ENCODE measurements at places on chromosomes 12 and 14.

DNA sequence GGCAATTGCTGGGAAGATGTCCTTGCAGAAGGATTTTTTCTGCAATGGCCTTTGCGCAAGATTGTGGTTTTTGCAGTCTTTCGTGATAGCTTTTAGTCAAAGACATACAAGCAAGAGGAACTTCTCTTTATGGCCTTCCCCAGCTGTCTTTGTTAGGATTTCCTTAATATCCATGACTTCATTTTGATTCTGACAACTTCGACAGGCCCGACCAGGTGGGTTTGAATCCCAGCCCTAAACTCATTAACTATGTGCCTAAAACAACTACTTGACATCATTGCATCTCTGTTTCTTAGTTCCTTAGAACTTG lies 13.3 kb upstream of the VRK1 start:
- no peak for DNase-seq

DNA sequence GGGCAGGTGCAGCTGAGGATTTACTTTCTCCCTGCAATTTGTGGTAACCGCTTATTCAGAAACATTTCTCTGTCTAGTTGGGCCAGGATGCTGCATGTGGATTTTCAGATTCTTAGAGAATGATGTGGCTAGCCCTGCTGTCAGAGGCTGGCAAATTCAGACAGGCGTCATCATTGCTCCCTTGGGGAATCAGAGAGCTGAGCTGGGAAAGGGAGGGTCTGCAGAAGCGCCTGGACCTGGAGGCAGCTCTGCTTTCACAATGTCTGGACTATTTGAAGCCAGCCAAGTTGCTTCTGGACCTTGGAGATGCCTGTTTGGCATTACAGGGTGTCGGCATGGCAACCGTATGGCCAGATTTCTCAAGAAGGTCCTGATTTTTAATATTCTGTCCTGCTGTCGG lies 3.4 kb downstream of the GALNT16 start:
- DNase-seq, result no peak

DNA sequence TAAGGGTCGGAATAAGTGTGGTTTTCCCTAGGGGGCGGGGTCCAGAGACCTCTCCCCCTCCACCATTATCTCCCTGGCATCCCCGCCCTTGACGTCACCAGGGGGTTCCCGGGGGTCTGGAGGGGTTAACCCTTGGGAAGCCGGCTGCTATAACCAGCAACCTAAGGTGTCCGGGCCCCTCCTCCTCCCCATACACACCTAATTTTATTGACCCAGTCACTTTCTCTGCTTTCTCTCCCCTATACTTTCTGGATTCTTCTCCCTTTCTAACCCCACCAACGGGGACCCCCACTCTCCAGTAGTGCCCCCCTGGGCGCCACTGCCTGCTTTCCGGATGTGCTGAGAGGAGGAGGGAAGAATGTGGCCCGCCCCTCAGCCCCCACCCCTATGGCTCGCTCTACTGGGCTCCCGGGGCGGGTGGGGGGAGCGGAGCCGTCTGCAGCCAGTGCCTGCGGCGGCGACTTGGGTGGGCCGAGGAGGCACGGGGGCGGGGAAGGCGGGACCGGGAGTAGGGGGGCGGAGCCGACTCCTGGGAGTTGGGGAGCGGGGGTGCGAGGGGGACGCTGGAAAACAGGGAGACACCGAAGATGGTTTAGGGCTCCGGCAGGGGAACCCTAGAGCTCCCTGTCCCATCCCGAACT lies 1.8 kb downstream of the GLI1 start:
- no peak for DNase-seq

DNA sequence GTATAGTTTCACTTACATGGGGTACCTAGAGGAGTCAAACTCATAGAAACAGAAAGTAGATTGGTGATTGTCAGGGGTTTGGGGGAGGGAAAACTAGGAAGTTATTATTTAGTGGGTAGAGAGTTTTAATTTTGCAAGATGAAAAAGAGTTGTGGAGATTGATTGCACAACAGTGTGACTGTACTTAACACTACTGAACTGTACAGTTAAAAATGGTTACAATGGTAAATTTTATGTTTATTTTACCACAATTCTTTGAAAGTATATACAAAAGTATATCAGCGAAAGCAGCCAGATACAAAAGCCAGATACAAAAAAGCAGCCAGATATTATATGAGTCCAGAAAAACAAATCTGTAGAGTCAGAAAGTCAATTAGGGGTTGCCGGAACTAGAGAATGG lies 247.6 kb downstream of the IPO8 start:
- no peak for DNase-seq

GRCh38 chr14:28677381-28677780 lies 89.2 kb upstream of the FOXG1 start:
- no peak for DNase-seq

DNA sequence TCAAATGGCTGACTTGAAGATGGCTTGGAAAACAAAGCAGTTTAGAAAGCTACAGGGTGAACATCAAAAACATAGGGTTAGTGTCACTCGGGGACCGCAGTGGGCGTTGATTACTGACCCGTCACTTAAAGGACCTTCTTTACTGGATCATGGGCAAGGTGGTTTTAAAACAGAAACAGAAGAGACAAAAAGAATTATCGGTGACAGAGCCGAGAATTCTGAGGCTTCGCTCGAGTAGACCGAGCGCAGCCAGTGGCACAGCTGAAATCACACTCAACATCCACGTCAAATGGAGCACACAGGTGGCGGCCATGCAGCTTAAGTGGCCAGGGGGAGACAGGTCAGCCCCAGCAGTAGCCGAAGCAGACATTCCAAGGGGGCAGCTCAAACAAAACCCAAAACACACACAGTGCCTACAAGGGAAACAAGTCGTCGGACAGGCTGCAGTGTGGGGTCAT lies 17.3 kb downstream of the SNRNP35 start:
- DNase-seq, result no peak

DNA sequence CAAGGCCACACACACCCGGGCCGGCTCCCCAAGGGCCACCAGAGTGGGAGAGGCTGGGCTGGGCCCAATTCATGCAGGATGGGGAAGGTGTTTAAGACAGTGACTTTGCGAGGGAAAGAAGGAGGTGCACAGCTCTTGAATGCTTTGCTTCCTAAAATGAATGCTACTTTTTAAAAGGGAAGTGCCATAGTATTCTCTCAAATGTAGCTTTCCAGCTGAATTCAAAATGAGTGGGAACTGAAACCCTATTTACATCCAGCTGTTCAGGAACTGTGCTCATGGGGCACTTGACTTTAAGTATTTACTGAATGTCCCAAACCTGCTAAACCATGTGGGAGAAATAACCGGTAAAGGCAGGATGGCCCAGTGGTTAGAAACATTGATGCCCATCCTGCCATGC lies 7.6 kb downstream of the ITPK1 start:
- DNase-seq, result no peak

DNA sequence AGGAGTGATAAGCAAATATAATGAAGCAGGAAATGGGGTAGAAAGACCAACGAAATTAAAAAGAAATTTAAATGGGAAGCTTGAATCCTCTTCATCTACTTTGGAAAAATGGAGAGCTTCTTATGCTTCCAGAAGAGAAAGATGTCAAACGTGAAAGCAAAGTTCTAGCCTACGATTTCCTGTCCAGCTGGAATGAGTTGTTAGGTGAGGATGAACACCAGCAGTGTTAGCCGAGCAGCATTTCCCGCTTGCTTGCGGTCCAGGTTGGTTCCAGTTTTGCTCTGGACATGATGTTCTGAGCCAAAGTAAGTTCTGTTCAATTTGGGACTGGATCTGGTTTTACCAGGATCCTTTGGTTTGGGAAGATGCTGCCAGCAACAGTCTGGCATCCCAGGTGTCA lies 78.9 kb downstream of the DACT1 start:
- DNase-seq, result no peak

DNA sequence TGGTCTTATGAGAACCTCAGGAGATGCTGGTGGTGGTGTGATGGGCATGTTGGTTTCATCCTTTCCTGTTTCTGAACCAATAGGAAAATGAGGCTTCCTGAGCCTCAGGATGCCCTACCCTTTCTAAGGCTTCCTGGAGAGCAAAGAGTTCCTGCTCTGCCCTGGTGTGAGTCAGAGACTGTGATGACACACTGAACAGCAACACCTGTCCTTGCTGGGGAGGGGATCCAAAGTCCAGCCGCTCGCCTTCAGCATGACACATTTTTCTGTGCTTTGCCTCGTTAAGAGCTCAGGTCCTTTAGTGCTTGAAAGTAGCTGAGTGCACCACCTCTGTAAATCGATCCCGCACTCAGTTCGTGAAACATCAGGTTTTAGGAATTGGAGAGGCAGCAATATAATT lies 116.0 kb downstream of the CACNA1C start:
- no peak for DNase-seq

GRCh38 chr12:4005851-4006430 lies 132.7 kb upstream of the PARP11 start:
- DNase-seq, result no peak

GRCh38 chr14:39617537-39617936 lies 185.3 kb upstream of the FBXO33 start:
- DNase-seq, result no peak

DNA sequence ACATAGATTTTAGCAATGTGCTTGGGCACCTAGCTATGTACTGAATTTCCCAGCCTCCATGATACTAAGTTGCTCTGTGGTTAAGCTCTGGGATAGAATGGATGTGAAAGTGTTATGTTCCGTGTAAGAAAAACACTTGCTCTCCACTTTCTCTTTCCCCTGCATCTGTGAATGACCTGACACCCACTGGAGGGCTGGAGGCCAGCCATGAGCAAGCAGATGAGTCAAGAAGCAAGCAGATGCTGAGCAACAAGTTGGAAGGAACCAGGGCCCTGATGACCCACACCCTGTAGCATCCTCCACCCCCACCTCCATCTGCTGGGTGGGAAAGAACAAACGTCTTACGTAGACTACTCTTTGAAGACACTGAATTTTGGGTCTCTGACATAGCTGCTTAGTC lies 56.6 kb downstream of the EID3 start:
- no peak for DNase-seq

- no peak for DNase-seq
Measured at GRCh38 chr12:117279606-117280005, 81.8 kb downstream of the NOS1 start.

DNA sequence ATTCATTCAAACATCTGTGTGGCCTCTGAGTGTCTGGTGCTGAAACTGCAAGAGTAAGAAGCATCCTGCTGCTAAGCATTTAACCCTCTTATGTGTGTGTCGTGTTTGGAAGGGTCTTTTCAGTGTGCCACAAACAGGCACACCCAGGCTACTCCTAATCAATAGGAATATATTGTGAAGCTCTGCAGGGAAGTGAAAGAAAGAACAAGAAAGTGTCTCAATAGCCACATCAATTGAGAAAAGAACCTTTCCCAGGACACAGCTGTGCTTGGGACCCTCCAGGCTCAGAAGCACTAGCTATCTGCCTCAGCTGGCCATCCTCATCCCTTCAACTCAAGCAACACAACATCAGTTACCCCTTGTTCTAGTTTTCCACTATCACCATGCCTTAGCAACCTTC lies 13.4 kb upstream of the KRAS start:
- DNase-seq, result no peak

- no peak for DNase-seq
Measured at GRCh38 chr12:64236549-64236948, 14.5 kb upstream of the KICS2 start.

- no peak for DNase-seq
Measured at GRCh38 chr14:103628221-103628683, 759 bp upstream of the KLC1 start.

DNA sequence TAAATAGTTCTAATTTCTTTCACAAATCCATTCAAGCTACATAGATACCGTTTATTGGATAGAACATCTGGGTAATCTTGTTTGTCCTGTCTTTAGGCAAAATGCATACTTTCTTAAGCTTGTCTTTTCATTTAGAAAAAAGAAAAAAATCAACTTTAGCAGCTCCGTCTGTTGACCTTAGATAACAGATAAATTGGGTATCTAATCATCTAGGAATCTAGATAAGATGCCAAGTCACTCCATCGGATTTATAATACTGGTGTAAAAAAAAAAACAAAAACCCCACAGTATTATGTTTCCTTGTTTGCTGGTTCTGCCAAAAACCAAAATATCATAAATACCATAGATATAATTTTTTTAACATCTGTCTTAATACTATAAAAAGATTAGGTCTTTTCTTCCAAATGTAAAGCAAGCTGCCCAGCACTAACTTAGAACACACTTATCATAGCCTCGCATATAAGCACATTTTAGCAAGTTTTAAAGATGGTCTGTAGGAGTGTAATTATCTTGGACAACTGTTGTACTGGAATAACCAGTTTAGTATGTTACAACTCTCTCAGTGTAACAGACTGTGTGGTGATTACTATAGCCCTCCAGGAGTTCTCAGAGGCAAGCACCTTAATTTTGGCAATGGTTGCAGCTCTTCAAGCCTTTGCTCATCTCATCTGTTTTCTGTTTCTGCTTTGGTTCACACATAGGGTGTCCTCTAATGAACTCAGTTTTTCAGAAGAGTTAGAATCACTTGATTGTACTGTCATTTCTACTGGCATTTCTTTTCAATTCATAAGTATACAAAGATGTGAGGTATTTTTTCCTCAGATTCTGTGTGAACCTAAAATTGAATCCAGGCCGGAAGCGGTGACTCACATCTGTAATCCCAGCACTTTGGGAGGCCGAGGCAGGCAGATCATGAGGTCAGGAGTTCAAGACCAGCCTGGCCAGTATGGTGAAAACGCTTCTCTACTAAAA lies 83.1 kb downstream of the ANO6 start:
- DNase-seq, result no peak

GRCh38 chr14:22420598-22421186 lies 168.3 kb downstream of the DAD1 start:
- no peak for DNase-seq

GRCh38 chr14:94889520-94890312 lies 119.8 kb upstream of the GSC start:
- no peak for DNase-seq

Data from stimulated activated CD4-positive, alpha-beta T cell treated with anti-CD3 and anti-CD28 coated beads, TNF-alpha, amount 100 ng/mL, for 4 hours (primary cell).